ENCODE measurements at places on chromosomes 2 and 18.

DNA sequence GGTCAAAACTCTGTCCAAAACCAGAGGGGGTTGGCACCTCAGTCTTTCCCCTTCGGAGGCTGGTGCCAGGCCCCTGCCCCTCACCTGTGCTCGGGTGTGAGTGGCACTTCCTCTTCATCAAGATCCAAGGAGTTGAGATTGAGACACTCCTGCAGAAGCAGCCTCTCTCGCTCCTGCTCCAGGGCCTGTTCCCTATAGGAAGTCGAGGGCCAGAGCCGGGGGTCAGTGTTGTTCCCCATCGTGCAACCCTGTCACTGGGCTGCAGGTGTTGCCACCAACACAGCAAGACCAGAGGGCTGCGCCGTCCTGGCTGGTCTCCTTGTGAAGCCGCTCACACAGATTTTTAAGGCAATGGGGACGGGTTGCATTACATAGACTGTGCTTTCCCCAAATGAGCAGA lies 18.9 kb downstream of the FAM178B start:
- DNase-seq: no peak

- DNase-seq: no peak
These were observed 40.9 kb downstream of the GATA6 start for GRCh38 chr18:22210311-22210754.

DNA sequence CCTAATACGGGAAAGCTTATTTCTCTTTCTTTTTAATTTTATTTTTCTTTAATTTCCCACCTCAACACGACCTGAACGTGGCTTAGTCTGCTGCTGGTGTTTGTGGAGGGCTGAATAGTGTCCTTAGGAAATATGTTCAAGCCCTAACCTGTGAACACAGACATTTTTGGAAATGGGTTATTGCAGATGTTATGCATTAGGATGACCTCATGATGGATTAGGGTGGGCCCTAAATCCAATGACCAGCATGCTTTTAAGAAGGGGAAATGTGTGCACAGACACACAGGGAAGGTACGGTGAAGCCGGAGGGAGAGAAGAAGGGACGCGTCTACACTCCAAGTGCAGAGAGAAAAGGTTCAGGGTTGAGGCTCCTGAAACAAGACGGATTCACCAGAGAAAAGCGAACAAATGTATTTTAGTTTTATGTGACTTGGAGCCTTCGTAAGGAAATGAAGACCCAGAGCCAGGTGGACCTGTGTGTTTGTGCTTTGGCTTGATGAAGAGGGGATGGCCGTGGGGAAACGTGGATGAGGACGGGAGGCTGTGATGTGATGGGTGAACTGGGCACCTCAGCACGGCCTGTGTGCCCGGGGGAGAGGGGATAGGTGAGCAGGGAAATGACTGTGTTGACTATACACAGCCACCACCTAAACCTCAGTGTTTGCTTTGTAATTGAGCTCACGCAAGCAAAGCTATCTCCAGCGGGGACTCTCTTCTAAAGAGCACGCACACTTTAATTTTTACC lies 37.5 kb downstream of the RTP5 start:
- DNase-seq: no peak

DNA sequence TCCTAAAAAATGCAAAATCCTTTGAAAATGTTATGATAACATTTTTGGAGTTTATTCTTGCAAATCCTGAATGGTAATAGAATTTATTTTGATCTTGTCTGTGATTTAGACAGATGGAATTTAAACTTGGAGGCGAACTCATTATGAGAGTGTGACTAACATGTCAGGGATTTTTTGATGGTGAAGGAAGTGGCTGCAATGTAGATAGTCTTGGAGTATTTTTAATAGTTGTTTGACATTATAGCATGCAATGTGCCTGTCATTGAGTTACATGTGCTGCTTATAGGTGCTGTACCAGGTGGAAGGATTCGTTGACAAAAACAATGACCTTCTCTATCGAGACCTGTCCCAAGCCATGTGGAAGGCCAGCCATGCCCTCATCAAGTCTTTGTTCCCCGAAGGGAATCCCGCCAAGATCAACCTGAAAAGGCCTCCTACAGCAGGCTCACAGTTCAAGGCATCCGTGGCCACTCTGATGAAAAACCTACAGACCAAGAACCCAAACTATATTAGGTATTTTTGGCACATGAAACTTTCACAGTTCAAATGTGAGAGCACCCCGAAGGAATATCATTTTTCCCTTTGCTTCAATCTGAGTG lies 141.8 kb downstream of the MYO1B start:
- no peak for DNase-seq

DNA sequence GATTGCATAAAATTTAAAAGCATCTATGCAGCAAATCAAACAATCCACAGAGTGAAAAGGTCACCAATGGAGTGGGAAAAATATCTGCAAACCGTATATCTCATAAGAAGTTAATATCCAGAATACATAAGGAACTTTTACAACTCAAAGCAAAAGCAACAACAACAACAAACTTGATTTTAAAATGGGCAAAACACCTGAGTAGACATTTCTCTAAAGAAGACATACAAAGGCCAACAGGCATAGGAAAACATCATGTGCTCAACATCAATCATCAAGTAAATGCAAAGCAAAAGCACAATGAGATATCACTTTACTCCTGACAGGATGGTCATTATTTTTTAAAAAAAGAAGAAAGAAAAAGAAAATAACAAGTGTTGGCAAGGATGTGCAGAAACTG lies 38.1 kb downstream of the TMEM247 start:
- DNase-seq: no peak

DNA sequence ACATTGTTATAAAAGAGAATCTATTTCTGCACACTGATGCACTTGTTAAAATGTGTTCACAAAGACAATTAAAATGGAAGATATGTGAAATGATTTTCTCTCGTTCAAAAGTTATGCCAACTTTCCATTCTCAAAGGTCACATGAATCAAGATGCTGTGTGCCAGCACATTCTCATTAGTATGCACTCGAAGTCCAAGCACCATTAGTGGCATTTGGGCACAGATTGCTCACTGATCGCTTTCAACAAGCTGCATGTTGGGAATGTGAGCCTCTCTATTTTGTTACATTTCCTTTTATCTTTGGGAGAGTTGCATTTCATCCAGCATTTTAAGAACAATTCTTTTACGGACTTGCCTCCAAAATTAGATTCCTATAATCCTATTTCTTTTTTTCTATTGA lies 398.9 kb downstream of the FBXO15 start:
- no peak for DNase-seq

DNA sequence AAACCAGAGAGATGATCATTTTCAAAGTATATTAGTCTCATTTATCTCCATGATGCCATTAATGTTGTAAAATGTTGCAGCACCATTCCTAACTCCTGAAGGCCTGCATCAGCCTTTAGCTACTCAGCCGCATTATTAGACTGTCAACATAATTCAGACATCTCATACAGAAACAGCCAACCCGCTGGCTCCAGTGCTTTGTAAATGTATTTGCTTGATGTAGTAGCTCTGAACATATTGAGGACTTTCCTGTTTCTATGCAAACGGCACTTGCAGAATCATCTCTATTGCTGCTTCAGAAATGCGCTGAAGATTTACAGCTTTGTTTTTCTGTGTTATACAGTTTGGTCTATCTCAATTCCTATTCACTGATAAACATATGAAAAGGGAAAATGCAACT lies 372.2 kb downstream of the DSEL start:
- no peak for DNase-seq

GRCh38 chr2:178330175-178331017 lies 120.6 kb downstream of the PRKRA start:
- peak; percentile 61 for DNase-seq

- DNase-seq: peak; percentile 7
These were observed 178.1 kb upstream of the PKDCC start for GRCh38 chr2:41869542-41870264.

GRCh38 chr2:45631319-45631718 lies 20.2 kb upstream of the PRKCE start:
- no peak for DNase-seq

DNA sequence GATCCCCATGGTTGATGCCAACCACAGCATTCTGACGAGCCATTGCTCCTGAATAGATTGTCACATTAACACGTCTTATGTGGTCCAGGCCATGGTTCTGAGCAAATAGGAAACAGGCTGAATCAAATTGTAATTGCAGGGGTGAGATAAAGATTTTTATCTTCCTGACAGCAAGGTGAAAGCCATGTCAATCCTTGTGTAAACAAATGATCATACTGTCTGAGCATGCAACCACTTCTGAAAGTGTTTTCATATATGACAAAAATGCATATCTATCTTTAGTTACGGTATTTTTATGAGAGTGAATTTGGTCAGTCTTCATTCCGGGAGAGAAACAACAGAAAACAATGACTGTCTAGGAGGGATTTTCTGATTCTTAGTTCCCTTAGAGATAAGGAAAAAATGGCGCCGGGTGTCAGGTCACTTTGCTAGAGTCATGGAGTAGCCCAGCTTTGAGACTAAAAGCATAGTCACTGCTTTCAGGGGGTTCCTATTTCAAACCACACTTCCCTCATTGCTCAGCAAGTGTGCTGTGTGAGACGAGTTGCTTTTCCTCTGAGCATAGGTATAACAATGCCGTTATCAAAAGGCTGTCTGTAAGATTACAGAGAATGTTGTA lies 958.9 kb downstream of the DCDC2C start:
- DNase-seq: no peak

- no peak for DNase-seq
These were observed 17.1 kb upstream of the SP3 start for GRCh38 chr2:173982182-173982714.

- DNase-seq: no peak
These were observed 70.6 kb downstream of the CTAGE1 start for GRCh38 chr18:22346953-22347605.

GRCh38 chr2:115161771-115162493 lies 719.5 kb downstream of the DPP10 start:
- DNase-seq: no peak

DNA sequence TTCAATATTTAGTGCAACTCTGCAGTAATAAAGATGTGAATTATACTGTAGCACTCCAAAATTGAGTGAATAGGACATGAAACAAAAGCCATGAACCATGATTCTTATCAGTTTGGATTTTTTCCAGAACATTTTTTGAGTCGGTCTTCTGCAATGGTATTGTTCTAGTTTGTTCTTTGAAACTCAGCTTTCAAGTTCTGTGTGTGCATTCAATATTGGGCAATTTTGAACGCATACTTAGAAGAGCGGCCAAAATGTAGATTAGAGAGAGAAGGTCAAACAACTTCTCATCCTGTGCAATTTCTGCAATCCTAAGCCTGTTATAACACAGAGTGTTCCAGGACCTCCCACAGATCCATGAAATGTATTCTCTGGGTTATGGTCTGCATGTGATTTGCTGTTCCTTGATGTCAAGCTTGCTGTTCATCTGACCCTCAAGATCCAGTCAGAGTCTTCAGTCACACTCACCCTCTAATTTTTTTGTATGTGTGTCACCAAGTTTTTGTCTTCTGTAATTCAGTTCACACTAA lies 48.3 kb downstream of the TSPYL6 start:
- DNase-seq: no peak

DNA sequence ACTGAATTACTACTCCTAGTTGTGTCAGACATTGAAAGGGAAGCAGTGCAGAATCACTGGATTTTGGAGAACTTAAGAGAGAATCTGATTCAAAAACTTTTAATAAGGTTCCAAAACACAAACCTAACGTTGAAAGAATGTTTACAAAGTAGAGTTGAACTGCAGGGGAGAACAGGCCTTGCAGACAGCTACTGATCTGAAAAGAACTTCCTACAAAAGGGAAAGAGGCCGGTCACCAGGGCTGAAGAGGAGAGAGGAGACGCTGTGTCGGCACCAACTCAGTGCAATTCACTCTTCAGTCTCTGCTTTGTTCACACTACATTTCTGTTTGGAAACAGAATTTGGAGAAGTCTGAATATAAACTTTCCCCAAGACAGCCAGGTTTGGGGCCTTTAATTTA lies 124.0 kb downstream of the GAREM1 start:
- no peak for DNase-seq

GRCh38 chr2:235868224-235868623 lies 300.0 kb downstream of the GBX2 start:
- no peak for DNase-seq

- DNase-seq: no peak
These were observed 69.9 kb downstream of the COA5 start for GRCh38 chr2:98538280-98539041.

DNA sequence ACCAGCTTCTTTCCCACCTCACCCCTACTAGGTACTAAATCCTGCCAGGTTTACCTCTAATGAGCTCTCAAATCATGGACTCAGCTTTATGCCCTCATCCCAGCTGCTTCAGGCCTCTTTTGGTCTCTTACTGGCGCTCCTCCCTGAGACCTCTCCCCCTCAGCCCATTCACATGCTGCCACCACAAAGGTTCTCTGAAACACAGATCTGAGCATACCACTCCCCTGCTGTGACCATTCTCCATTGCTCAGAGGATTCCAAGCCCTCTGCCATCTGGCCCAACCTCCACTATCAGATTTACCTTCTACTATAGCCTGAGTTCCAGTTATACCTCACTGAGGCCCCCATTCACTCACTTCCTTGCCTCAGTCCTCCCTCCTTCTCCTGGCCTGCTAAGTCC lies 174.8 kb downstream of the ANKRD44 start:
- DNase-seq: no peak

GRCh38 chr18:78861116-78861515 lies 118.5 kb upstream of the SALL3 start:
- no peak for DNase-seq

- DNase-seq: no peak
These were observed 148.8 kb downstream of the HDAC4 start for GRCh38 chr2:239251971-239252370.

DNA sequence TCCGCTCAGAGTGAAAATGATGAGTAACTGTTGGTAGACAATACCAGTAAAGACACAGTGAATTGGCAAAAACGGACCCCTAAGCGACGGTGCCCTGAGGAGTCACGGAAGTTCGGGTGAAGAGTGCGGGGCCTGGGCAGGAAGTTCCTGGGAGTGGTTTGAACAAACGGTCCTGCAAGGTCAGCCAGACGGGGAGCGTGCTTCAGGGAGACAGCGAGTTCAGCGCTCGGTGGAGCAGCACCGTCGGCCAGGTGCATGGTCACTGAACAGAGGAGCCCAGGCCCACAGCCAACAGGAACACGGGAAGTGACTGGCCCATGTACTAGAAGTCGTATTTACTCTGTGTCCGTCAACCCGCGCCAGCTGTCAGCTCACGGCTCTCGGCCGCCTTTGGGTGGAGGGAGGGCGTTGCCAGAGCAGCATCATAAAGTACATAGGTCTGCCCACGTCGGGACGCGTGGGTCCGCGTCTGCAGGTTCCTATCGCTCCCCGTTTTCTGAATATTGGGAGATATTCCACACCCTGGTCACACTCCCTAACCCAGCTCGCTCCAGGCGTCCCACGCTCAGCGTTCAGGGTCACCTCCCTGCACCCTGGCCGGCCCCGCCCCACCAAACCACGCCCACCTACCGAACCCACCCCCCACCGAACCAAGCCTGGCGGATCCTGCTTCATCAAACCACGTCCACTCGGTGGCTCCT lies 75.6 kb upstream of the UXS1 start:
- peak; percentile 41 for DNase-seq

DNA sequence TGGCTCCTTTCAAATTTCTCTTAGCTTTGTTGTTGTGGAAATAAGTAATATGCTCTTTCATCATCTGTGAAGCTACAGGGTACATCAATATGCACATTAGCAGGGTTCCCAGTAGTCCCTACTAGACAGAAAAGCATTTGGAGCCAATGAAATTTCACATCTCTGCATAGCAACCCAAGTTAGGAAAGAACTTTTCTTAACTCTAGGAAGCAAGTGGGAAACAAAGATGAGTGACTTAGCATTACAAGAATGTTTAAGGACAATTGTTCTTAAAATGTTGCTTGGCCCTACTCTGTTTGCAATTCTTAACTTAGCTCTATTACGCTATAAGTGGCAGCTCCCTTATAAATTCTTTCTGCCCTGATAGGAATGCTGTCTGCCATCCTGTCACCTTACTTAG lies 39.6 kb downstream of the ZEB2 start:
- no peak for DNase-seq

- no peak for DNase-seq
These were observed 1171.7 kb upstream of the ZEB2 start for GRCh38 chr2:145691659-145692058.
